ENCODE measurements at places on chromosomes 2 and 18.

DNA sequence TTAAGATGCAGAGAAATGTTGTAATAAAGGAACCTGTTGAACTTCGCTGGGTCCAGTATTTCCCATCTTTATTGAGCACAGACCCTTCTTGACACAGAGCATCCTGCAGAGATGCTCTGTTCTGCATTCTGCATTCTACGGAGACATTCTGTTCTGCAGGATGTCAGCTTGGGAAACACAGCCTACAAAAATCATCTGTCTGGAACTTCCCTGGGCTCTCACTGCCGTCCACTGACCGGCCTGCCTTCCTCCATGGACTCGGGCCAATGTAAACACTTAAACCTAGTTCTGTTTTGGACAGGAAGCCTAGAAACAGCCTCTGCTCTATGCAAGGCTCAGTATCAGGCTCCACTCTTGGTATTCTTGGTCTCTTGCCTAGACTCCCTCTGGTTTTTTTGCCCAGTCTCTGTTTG lies 90.0 kb upstream of the PPP1CB start:
- DNase-seq = no peak

- no peak for DNase-seq
Measured at GRCh38 chr18:48139431-48140347, 209.2 kb upstream of the SMAD2 start.

DNA sequence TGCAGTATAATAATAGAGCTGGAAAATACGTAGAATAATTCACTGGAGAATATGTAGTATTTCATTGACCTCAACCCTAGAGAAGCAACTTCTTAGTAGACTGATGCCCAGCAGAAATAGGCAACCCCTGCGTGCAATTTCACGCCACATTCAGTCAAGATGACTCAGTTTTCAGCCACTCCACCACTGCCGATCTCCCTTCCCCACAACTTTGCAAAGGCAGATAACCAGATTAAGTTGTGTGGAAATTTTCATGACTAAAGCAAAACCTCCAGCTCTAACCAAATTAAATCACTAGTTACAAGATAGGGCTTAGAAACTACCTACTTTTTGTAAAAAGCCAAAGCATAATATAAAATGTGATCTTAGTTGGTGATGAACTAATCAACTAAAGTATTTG lies 63.3 kb upstream of the STK17B start:
- no peak for DNase-seq

DNA sequence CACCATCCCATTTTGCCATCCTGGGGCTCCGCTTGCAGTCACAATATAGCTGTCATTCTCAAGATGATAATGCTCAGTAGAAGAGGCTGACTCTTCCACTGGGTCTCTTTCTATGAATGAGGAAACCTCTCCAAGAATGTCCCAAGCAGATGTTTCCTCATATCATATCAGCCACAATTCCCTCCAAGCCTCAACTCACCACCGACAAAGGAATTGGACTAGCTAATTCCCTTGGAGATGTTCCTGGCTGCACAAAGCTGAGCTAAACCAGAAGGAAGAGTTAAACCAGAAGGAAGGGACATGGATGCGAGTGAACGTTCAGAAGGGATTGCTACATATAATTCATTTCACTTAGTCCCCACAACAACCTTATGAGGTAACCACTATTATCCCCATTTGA lies 65.0 kb upstream of the NPAS2 start:
- no peak for DNase-seq

GRCh38 chr18:37553633-37554398 lies 11.8 kb downstream of the CELF4 start:
- DNase-seq = no peak

Data from GM12891 (cell line).